Left cardiac atrium (tissue), 4 donors: ENCODE measurements at places on chromosomes 3 and 15.

DNA sequence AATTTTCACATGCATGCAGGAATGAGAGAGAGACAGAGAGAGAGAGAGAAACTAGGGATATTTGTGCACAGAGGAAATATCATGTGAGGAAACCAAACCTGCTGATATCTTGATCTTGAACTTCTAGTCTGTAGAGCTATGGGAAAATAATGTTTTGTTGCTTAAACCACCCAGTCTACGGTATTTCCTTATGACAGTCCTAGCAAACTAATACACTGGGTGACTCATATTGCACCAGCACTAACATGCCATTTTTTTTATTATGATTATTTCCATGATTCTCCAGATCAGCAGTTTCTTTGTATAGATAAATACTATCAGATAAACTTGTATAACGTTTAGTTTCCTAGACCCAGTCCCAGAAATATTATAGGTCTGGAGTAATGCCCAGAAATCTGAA lies 1259.0 kb downstream of the ZPLD1 start:
- DNase-seq: no peak

DNA sequence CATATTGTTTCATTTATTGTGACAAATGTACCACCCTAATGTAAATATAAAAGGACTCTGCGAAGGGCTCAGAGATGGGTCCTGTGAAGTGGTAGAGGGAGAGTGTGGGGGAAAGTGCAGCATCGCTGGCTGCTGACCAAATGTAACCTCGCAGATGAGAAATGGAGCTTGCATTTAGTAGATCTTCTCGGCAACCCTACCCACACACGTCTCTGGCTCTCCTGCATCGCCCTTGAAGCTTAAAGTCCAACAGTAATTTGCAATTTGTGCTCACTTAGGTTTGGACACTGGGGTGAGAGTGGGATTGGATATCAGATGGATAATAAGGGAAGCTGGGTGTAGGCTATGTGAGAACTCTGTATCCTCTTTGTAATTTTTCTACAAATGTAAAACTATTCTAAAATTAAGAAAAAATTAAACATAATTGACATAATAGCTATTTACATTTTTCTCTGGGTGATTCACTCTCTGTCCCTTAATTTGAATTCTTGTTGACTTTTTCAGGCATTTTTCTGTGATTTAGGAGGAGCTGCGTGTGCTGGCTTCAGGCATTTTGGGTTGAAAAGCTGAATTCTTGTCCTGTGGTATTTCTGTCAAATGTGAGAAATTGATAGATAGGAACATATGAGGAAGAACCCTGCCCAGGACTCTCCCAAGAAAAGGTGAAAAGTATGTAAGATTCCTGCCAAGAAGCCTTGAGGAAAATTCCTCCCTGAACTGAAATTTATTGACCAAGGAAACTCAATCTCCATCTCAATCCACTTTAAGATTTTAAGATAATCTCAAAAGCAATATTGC lies 524.7 kb upstream of the MCTP2 start:
- DNase-seq: no peak

DNA sequence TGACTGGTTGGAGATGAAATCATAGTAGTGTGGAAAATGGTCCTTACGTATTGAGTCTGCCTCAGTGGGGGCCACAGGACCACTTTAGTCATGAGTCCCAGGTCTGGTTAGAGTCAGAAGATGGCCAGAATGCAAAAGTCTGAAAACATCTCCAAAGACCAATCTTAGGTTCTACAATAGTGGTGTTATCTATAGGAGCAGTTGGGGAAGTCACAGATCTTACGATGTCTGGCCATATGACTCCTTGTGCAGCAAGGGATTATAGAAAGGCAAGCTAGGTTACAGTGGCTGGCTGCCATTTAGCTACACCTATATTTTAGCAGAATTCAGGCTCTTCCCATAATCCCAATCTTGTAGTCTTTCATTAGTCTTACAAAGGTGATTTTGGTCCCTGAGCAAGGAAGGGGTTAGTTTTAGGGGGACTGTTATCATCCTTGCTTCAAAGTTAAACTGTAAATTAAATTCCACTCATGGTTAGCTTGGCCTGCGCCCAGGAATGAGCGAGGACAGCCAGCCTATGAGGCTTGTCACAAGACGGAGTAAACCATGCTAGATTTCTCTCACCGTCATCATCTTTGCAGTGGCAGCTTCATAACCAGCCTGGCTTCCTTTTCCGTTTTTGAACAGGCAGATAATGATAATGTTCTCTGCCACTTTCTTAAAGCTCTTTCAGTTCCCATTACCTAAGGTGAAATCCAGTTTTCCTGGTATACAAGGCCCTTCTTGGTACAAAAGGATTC lies 134.1 kb downstream of the VPS8 start:
- DNase-seq: no peak

DNA sequence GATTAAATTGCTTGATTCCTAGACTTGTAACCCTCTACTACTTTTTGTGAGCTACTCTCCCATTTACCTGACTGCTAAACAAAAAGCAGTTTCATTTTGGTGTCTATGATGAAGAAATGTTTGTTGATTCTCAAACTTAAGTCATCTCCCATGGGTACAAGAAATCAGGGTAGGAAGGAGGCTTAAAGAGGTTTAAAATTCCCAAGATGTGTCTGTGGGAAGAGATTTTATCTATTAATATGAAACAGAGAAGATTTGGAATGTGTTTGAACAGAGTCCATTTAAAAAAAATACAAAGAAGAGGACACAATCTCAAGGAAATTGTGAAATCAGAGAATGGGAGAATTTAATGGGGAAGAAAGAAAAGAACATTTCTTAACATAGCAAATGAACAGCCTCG lies 14.8 kb downstream of the P3H2 start:
- no peak for DNase-seq
